ENCODE measurements at places on chromosomes 5 and 9.

DNA sequence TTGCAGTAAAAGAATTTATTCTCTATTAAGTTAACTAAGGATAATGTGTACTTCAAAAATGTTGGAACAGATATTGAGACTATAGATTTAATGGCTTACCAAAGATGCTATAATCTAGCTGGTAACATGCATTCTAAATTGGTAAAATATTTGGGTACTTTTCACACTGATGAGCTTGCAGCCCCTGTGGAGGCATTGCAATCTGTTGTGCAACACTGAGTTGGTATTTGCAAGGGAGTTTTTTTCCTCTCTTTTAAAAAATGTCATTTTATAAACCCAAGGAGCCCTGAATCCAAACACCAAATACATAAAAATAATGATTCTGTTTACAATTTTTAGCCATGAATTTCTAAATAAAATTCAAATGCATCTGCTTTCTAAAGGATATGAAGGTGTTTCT lies 944.8 kb downstream of the DTWD2 start:
- DNase-seq = no peak

- DNase-seq = no peak
Observed at GRCh38 chr5:34499001-34499734, 157.0 kb upstream of the RAI14 start.

DNA sequence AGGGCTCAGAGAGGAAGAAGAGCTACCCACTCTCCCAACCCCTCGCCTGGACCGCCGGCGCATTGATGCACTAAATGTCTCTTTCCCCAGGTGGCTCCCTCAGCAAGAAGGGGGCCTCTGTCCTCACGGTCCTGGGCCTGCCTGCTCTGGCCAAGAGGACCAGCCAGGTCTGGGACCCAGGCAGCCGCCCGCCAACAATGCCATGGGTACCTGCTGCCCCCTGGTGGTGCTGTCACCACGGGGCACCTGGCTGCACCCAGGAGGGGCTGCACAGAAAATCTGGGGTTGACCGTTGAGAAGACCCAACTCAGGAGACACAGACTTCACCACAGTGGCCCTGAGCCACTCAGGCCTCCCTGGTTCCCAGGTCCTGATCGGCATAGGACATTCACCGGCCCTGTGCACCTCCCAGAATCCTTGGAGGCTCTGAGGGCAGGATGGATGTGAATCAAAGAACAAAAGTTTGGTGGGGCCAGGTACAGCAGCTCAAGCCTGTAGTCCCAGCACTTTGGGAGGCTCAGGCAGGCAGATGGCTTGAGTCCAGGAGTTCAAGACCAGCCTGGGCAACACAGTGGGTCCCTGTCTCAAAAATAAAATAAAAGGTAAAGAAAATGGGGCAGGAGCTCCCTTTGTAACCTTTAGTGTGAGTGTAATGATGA lies 2.4 kb upstream of the VAV2 start:
- DNase-seq = no peak

DNA sequence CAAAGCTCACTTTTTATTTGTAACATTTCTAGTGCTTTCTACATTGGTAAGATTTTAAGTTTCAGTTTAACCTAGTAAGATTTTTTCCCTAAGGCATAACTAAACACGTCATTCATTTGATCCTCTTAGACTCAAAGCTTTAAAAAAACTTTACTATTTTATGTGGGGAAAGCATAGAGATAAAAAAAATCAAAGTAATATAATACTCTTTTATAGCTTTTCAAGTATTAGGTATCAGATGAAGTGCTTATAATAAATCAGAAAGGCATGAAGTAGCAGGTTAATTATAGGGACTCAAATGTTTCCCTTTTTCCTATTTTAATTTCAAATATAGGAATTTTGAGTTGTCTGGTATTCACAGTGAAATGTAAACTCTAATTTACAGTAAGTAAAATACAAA lies 68.0 kb upstream of the POU5F2 start:
- DNase-seq = no peak

GRCh38 chr9:134047868-134048581 lies 19.8 kb downstream of the BRD3 start:
- DNase-seq = no peak

DNA sequence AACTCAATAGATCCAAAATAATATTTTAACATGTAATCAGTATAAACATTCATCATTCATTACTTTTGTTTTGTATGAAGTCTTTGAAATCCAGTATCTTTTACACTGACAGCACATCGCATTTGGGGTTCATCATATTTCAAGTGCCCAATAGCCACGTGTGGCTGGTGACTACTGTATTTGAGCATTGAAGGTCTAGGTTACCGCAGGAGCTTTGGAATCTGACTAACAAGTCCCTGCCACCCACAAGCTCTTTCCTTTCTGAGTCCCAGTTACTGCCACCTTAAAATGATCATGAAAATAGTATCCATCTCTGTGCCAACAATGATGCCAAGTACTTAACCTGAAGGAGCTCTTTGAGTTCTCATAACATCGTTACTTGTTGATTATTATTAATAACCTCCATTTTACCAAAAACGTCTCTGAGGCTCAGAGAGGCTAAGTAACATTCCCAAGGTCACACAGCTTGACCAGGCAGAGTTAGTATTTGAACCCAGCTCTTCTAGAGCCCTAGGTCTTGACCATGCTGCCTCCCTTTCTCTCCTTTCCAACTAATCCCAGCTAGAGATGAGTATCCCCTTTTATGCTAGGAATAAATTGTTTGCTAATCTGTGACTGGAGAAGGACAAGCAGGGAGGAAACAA lies 24.2 kb downstream of the ARHGEF37 start:
- DNase-seq = no peak

DNA sequence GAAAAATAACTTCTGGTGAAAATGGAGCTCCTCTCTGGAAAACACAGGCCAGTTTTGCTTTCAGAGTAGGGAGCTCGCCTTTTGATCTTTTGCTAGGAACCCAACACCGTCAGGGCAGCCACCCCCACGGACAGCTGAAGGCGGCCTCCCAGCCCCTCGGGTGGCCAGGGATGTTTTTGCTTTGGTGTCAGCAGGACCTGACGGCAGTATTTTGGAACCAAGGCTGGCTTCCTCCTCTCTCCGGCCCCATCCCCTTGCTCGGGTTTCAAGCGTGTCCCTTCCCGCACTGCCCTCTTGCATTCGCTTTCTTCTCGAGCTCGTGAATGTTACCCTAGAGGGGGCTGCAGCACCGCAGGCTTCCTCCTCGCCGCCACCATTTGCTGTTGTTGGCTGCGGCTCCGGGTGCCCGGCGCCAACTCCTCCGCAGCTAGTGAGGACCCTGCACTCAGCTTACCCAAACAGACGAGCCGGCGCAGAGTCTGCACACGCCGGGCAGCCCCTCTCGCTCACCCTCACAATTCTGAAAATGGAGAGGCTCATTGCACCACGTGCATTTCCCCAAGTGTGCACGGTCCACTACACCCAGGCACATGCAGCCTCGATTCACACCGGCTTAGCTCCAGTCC lies 35.5 kb upstream of the ADAMTSL1 start:
- no peak for DNase-seq

DNA sequence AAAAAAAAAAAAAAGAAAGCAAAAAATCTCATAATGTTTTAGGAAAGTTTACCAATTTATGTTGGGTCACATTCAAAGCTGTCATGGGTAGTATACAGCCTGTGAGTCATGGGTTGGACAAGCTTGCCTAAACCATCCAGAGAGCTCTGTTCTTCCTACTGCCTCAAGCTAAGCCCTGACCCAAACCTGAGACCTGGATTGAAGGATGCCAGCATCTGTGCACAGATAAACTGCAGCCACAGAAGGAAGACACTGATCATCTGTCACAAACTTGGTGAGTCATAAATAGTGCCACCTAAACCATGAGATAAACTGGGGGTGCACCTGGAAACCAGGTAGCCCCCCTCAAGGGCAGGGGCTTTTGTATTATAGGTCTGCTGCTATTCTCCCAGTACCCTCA lies 31.0 kb downstream of the CSF2 start:
- no peak for DNase-seq

GRCh38 chr9:33155393-33155792 lies 11.7 kb downstream of the B4GALT1 start:
- DNase-seq = no peak

GRCh38 chr9:106675780-106676179 lies 187.2 kb upstream of the ZNF462 start:
- no peak for DNase-seq

Data from HS-27A (cell line).